Stimulated activated CD4-positive, alpha-beta T cell treated with anti-CD3 and anti-CD28 coated beads, Interleukin-4, amount 100 ng/mL, for 24 hours (primary cell): ENCODE measurements at places on chromosomes 11 and 22.

DNA sequence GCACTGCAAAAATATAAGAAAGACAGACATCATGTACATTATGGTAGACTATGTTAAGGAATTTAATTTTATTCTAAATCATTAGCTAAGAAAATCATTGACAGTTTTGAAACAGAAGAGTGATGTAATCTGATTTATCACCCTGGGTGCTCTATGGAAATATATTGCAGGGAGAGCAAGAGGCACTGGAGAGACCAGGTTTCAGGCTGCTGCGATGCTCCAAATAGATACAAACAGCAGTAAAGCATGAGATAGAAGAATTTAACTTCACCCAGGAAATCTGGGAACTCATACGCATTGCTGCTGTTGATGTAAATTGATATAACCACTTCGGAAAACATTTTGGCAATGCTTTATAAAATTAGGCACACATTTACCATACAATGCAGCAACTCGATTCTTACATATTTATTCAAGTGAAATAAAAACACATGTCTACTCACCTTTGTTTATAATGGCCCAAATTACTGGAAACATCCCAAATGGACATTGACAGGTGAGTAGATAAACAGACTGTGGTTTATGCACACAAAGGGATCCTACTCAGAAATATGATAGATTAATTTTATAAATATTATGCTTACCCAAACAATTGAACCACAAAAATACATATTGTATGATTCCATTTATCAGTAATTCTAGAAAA lies 535.1 kb upstream of the CHORDC1 start:
- DNase-seq, result no peak

- DNase-seq, result no peak
These were observed 2.9 kb downstream of the GRIA4 start for GRCh38 chr11:105612771-105613170.

DNA sequence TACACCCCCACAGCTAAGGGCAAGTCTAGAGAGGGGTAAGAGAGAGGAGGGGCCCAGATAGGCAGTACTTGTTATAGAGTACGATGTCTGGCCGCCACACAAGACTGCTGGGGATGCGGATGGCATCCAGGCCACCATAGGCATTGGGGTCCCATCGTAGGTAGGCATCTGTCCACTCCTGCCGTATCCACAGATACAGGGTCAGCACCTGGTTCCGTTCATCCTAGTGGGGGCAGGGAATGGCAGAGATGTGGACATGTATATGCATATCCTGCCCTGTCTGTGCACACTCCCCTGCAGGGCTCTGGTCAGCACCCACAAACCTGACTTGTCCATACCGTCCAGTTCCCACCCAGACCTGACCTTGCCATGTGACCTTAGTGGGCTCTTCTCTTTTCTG lies 2.1 kb downstream of the CHRNA10 start:
- no peak for DNase-seq

- DNase-seq, result no peak
These were observed 40.6 kb downstream of the BARX2 start for GRCh38 chr11:129416080-129416820.

GRCh38 chr11:72814286-72815109 lies at the start of gene ATG16L2:
Gene ATG16L2 (plus strand): TSS chr11:72814411. CDS start chr11:72814446, 35 bp downstream.
- DNase-seq, result peak; percentile 89

- no peak for DNase-seq
These were observed 2.4 kb downstream of the SLC22A12 start for GRCh38 chr11:64593156-64594105.

- peak; percentile 40 for DNase-seq
These were observed 30.0 kb upstream of the TCF20 start for GRCh38 chr22:42300259-42301076.

GRCh38 chr22:49598338-49598737 lies 229.3 kb downstream of the BRD1 start:
- no peak for DNase-seq
